ENCODE measurements at places on chromosomes 1 and 21.

- DNase-seq: no peak
Measured at GRCh38 chr1:114043054-114043453, 63.8 kb downstream of the OLFML3 start.

DNA sequence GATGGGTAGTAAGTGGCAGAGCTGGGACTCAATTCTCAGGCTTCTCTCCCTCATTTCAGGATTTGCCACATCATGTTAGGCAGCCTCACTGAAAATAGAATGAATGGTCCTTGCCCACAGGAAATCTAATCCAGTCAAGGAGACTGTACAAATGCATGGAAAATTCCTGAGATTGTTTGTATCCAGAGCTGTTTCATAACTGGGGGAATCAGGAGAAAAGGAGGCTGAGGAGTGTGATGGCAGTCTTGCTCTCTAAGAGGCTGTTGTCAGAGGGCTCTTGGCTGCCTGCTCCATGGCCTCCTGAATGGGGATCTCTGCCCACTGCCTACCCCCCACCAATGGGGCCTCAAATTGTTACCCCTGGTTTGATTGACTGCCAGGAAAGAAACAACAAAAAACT, 141.9 kb upstream of the TNR start:
- no peak for DNase-seq

DNA sequence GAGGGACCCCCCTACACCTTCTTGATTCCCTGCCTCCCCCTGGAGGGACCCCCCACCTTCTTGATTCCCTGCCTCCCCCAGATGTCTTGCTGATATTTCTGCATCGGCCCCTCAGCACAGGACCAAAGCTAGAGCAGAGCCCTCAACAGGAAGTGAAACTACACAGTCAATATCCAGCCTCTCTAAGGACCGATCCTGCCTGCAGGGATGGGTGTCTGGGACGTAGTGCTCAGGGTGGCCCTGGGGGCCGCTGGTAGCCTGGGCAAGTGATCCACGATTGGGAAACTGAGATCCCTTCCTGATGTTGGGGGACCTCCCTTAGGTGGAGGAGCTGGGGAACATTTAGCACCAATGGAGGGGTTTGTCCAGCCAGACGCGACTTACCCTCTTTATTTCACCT, 3.9 kb upstream of the LEFTY2 start:
- no peak for DNase-seq

DNA sequence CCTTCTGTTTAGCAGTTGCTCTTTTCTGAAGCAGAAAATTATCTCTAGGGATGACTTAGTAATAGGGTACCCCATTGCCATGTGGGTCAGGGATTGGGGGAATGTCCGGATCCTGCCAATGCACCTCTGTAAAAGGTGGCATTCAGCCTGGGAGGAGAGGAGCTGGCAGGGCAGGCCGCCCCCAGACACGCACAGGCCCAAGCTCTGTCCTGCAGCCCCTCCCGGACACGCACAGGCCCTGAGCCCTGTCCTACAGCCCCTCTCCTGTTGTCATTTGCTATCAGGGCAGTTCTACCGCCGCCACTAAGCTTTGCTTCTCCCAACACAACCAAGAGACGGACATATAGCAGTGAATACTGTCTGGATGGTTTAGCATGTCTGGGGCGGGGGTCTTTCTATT, 219.1 kb downstream of the SDCCAG8 start:
- no peak for DNase-seq

- DNase-seq: peak; percentile 50
Measured at GRCh38 chr1:199551967-199552565, 475.4 kb upstream of the NR5A2 start.

DNA sequence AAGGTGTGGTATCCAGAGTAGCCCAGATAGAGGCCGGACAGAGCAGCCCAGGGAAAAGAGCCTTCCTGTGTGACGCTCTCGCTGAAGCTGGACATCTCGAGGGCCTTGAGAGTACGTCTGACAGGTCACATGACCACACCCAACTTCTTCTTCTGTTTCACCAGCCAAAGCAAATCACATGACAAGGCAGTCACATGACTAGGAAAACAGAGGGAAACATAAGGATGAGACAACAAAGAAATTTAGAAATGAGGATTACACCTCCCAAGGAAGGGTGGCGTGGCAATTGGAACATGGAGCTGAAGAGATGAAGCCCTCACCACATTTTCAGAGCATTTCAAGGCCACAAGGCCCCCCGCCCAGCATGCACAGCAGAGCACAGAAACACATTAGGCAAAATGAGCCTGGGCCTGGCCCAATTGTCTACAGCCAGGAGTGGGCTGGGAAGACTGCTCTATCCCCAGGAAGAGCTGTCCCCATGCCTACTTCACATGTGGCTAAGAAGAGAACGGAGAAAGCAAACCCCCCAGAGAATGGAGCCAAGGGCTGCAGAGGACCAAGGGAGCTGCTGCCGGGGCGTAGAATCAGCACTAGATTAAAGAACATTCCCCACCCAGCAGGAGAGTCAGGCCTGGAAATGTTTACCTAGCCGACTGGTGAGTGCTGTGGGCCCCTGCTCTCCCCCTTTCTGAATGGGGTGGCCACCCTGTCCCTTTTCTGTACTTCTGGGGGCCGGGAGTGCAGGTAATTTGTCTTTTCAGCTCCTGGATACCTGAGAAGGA, 305.1 kb downstream of the NPHP4 start:
- DNase-seq: no peak

DNA sequence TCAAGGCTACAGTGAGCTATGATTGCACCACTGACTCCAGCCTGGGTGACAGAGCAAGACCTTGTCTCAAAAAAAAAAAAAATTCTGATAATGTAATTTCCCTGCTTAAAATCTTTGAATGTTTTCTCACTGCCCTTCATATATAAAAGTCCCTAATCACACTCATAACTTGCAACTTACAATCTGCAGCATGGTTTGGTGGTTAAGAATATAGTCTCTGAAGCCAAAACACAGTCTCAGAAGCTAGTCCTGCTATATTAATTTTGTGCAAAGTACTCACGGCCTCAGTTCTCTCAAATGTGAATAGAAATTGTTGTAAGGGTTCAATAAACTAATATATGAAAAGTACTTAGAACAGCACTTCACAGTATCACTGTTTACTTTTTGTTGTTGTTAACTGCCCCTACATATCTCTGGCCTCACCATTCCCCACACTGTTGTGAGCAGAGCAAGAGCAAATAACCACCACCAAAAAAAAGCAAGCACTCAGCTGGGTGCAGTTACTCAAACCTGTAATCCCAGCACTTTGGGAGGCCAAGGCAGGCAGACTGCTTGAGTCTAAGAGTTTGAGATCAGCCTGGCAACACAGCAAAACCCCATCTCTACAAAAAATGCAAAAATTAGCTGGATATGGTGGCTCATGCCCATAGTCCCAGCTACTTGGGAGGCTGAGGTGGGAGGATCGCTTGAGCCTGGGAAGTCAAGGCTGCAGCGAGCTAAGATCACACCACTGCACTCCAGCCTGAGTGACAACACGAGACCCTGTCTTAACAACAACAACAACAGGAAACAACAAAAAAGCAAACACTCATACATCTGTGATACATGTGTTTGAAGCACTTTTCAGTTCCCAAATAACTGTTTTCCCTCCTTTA, 22.4 kb downstream of the ASH1L start:
- no peak for DNase-seq

DNA sequence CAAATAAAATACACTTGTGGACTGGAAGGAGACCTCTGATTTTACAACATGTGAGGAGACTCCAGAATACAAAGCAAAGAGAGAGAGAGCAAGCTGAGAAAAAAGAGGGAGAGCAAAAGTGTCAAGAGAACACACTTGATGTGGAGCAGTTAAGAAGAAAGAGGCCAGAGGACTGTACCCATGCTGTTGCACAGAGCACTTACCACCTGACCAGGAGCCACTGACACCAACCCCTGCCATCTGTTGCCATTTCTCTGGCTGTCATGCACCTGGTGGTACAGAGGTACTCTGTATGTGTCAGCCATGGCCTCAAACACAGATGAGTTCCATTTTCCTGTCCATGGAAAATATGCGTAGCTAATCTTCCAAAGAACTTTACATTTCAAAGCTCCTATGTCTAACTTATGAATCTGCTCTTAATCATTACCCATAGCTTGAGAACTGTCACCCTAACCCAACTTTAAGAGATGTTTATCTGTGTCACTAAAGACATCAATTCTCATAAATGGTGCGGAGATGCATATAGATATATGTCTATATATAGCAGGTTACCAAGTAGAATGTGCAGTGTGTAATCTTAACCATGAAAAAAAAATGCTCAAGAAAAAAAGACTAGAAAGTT, 32.8 kb upstream of the ABCD3 start:
- DNase-seq: no peak

- peak; percentile 27 for DNase-seq
Measured at GRCh38 chr1:178094739-178095645, 1.1 kb downstream of the RASAL2 start.

DNA sequence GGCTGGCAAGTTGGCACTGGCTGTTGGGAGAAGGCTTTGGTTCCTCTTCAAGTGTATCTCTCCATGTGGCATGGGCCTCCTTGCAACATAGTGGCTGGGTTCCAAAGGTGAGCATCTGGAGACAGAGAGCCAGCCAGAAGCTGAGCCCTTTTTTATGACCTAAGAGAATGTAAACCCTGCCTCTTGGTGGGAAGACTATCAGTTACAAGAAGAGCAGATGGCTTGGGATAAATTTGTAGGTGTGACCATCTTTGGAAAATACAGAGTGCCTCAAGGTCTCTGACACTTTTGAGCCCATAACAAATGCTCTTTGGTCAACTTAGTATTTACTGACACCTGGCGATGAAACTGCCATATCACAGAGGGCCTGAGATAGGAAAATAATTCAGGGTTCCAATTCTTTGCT, 31.4 kb upstream of the PRELP start:
- no peak for DNase-seq

DNA sequence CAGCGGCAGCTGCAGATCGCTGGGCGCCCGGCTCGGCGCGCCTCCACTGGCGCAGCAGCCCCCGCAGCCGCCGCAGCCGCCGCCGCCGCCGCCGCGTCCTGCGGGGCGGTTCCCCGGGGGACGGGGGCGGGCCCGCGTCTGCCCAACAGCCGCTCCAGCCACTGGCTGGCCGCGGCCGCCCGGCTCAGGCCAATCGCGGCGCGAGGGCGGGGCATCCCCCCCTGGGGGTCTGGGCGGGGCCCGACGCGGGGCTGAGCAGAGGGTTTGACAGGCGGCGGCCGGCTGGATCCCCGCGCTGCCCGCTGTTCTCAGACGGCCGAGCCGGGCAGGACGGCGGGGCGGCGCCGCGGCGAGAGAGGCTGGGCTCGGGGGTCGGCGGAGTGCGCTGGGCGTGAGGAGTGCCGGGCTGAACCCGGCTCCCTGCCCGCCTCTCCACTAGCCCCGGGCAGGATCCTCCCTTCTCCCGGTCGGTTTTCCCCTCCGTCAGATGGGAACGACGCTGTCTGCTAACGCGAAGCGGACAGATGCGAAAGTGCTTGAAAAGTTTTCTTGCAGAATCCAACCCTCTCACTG, at the start of gene GLIS1:
Gene GLIS1 (minus strand): TSS at position 56 of the 573 bp plus-strand sequence. CDS start 1,100 bp downstream, outside the sequence.
- peak; percentile 68 for DNase-seq

GRCh38 chr1:10776190-10776905, 20.1 kb downstream of the CASZ1 start:
- DNase-seq: no peak

- no peak for DNase-seq
Measured at GRCh38 chr1:234970731-234971476, 157.7 kb downstream of the TOMM20 start.

Data from RCC 7860 (cell line).